ENCODE measurements at places on chromosomes 2 and 18.

DNA sequence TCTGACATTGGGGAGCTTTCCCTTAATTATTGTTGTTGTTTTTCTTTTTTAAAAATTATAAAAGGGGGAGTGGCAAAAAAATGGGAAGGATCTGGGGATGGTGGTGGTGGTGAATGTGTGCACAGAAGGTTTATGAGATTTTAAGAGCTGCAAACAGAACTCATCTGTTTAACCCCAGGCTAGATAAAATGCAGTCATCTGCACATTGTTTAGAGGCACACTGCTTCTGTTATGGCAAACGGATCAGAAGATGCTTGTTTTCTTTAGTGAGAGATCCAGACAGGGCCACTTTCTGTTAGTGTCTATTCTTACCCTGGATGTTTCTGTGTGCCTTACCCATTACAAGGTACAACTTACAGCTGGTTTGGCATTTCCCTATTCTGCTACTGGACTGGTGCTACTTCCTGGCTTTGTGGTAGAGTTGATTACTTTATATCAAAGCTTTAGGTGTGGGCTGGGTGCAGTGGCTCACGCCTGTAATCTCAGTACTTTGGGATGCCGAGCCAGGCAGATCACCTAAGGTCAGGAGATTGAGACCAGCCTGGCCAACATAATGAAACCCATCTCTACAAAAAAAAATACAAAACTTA, 68.2 kb upstream of the NRP2 start:
- no peak for DNase-seq

DNA sequence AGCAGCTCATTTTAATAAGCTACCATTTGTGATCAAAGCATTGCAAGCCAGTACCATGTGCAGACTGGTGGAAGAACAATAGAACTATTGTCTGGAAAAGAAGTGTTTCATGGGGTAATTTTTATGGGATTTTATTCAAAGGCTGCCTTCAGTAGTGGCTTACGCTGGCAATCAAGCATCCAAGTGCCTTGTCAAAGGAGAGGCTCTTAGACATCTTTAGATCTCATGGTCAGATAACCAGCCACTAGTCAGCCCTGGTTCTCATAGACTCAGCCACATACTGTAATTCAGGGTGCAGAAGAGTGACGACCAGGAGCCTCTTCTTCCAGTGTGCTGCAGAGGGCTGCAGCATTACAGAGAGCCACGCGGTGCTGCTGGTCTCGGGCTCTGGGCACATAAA, 98.5 kb upstream of the NOSTRIN start:
- DNase-seq, result no peak

- no peak for DNase-seq
These were observed 5.4 kb downstream of the ACTR3 start for GRCh38 chr2:113895301-113895700.

GRCh38 chr2:148939271-148939670, 64.2 kb downstream of the KIF5C start:
- no peak for DNase-seq

DNA sequence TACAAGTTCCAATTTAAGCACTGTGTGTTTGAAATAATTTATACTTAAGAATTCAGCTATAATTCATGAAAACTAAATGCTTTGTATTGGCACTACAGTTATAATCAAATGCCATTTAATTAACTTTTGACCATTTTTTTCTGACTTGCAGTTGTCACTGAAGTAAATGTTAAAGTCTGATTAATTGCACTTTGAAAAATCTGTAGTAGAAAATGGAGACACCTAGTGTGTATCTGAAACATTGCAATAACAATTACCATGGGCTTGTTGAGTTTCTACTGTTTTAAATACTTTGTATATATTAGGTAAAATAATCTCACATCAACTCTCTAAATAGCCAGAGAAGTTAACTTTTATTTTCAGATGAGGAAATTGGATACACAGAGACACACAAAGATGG, 458.6 kb upstream of the FSIP2 start:
- DNase-seq, result no peak

- peak; percentile 20 for DNase-seq
These were observed 39.0 kb downstream of the COA5 start for GRCh38 chr2:98569197-98569793.

- DNase-seq, result no peak
These were observed 19.8 kb downstream of the SMIM21 start for GRCh38 chr18:75407468-75408437.

DNA sequence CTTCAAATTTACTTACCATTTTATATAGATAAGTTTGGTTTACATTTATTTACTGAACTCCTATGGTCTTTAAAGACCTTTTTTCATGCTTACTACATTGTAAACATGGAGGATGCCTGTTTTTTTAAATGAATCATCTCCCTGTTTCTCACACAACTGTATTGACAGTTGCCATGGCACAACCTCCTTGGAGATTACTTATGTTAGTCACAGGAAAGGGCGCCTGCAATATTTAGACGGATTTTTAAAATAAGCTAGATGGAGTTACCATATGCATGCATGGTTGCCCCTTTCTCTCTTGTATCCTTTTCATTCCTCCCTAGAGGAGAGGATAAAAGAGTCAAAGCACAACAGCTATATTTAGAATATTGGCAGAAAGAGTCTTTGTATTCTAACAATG, 34.8 kb upstream of the CCDC102B start:
- DNase-seq, result no peak

DNA sequence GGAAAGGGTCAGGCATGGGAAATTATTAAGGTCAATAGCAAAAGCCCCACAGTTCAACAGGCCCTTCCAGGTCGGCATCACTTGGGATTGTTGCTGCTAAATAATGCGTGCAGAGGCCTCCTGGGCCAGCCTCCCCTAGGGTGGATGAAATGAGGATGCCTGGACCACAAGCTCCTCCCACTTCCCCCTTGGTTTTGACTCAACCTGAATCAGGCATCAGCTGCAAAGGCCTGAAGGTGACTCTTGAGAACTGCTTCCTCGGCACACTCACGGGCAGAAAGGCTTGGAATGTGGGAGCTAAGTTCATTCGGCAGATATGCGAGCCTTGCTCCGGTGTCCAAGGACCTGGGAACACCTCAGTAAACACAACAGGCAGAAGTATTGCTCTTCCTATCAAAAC, 69.3 kb downstream of the MBP start:
- no peak for DNase-seq

- no peak for DNase-seq
These were observed 336.2 kb downstream of the EPHA4 start for GRCh38 chr2:221235941-221236340.

DNA sequence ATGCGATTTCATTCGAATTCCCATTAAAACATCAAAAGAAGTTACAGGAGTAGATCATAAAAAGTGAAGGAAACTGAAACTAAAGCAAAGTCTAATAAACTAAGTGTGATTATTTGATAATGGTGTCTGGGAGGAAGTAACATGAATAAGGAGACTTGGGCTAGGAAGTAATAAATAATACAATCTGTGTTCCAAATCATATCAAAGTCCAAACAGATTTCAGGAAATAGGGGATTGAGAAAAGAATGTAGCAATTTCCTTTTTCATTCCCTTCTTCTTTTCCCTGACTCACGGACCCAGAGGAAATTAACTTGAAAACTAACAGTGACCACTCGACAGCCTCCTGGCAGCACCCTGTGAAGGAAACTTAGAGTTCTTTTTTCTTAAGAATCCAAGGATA, 758.4 kb upstream of the GCFC2 start:
- no peak for DNase-seq

DNA sequence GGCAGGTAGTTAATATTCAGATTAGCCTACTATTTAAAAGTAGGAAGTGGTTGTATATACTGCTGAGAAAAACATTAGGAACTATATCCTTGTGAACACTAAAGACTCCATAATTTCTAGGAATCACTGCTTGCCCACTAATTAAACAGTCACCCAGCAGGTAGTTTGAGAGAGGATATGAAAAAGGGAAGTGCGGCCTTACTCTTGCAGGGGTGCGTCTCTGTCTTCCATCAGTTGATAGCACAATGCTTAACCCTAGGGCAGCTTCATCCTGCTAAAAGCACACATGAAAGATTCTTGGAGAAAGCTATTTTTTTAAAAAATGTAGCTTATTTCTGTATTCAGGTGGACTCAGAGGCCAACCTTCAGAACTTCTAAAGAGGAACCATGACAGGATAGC, 53.1 kb upstream of the ATP5MC3 start:
- no peak for DNase-seq

- no peak for DNase-seq
These were observed 7.6 kb upstream of the PRSS56 start for GRCh38 chr2:232512602-232513001.

GRCh38 chr2:96847586-96847985, 3.8 kb upstream of the ANKRD23 start:
- DNase-seq, result no peak

GRCh38 chr18:35337286-35337685, 6.9 kb downstream of the ZNF24 start:
- DNase-seq, result no peak

DNA sequence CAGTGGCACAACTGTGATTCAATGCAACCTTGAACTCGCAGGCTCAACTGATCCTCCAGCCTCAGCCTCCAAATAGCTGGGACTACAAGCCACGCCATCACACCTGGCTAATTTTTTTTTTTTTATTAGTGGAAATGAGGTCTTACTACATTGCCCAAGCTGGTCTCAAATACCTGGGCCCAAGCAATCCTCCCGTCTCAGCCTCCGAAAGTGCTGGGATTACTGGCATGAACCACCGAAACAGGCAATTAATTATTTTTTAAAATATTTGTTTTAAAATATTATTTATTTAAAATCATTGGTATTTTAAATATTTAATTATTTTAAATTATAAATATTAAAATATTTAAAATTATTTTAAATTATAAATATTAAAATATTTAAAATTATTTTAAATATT, 24.5 kb downstream of the SRBD1 start:
- no peak for DNase-seq

DNA sequence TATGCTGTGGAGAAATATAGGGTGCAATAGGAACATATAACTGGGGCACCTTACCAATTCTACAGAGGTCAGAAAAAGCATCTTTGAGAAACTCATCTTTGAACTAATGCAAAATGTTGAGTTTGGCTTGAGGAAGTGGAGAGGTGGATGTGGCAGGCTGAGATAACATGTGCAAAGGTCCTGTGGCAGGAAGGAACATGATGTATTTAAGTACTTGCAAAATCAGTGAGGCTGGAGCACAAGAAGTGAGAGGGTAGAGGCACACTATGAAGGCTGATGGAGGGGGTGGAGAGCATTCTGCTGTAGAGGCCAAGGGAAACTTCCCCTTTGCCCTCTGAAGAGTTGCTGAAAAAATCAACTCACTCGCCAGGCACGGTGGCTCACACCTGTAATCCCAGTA, 14.7 kb upstream of the RAB1A start:
- DNase-seq, result no peak
